Neural crest cell (in vitro differentiated cells): ENCODE measurements at places on chromosomes 1 and 21.
A peak's percentile ranks its signal among the peaks of the same experiment; 100 is the strongest.

- peaks cover 4% of the 10 kb centered on the region for H3K27me3 ChIP-seq
- H3K4me3 ChIP-seq: no peak overlapping the region
- H3K36me3 ChIP-seq: no peaks in the 10 kb centered on the region
Observed at GRCh38 chr1:246320286-246320685, 186.8 kb downstream of the SMYD3 start.

DNA sequence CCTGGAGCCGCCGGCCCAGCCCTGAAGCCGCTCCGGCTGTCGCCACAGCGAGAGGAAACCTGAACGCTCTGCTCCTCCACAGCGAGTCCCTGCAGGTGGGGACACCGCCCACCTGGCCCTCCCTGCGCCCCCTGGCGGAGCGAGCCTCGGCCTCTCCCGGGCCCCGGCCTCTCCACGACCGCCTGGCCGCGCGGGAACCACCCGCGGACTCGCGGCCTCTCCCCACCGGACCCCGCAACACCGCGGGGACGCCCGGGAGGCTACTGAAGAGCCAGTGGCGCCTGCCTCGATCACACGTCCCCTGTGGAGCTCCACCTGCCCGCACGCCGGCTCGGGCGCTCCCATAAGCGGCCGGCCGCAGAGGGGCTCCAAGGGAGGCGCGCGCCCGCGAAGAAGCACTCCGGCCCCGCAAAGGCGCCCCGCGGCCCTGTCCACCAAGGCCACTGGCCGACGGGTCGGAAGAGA, 109.6 kb downstream of the KCNN3 start:
- H3K4me3 ChIP-seq: no peak overlapping the region
- H3K36me3 ChIP-seq: no peaks in the 10 kb centered on the region
- peaks cover 70% of the 10 kb centered on the region for H3K27me3 ChIP-seq
- peak; percentile 68 for DNase-seq
- peaks cover 5% of the 10 kb centered on the region for H3K4me1 ChIP-seq

DNA sequence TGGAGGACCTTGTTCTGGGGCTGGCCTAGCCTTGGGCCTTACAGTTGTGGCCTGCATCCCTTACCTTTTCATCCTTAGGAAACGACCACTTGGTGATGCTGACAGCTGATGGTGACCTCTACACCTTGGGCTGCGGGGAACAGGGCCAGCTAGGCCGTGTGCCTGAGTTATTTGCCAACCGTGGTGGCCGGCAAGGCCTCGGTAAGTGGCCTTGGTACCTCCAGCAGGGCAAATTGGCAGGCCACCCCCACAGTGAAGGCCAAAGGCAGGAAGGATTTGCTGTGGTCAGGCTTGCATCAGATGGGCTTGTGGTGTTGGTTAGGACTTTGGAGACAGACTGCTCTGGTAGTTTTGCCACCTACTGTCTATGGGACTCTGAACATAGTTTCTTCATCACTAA, 17.7 kb upstream of the TRNAU1AP start:
- H3K4me1 ChIP-seq: no peaks in the 10 kb centered on the region
- peaks cover 10% of the 10 kb centered on the region for H3K36me3 ChIP-seq
- DNase-seq: no peak
- no peaks in the 10 kb centered on the region for H3K27me3 ChIP-seq

DNA sequence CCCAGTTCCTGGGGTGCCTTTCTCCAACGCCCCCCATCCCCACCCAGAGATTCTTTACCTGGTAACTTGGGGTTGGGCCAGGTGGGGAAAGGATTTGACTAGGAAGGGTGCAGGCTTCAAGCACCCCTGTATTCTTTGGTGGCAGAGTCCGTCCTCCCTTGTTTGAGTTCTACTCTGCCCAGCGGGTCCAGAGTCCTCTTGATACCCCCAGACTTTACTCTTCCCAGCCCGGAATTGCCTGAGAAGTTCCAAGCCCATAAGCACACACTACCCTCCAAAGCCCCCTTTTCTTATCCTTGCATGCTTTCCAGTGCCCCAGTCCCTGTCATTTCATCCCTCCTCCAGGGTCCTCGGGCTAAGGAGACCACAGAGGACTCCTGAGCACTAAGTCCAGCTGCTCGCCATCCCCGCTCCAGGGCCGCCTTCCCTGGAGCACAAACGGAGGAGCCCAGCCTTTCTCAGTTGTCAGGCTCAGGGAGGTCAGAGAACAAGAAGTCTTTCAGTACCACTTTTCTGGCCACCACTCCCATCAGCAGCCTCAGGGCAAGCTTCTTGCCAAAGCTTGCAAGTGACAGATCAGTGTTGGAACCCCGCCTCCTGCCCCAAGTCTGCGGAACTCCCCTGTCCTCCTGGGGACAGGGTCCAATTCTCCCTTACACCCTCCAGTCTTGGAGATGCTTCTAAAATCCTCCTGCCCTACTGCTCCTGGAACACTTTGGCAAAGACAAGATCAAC, 12.2 kb downstream of the SLC45A3 start:
- H3K27me3 ChIP-seq: no peaks in the 10 kb centered on the region
- no peaks in the 10 kb centered on the region for H3K36me3 ChIP-seq
- peak; percentile 40 for DNase-seq
- peaks cover 74% of the 10 kb centered on the region for H3K4me1 ChIP-seq
- H3K27ac ChIP-seq: peak overlapping the region; percentile 95

- peak overlapping the region; percentile 97 for H3K4me3 ChIP-seq
- peaks cover 28% of the 10 kb centered on the region for H3K36me3 ChIP-seq
- no peaks in the 10 kb centered on the region for H3K27me3 ChIP-seq
- no peak for DNase-seq
- peaks cover 66% of the 10 kb centered on the region for H3K4me1 ChIP-seq
Observed at GRCh38 chr1:226402739-226403165, 5.1 kb downstream of the PARP1 start.

DNA sequence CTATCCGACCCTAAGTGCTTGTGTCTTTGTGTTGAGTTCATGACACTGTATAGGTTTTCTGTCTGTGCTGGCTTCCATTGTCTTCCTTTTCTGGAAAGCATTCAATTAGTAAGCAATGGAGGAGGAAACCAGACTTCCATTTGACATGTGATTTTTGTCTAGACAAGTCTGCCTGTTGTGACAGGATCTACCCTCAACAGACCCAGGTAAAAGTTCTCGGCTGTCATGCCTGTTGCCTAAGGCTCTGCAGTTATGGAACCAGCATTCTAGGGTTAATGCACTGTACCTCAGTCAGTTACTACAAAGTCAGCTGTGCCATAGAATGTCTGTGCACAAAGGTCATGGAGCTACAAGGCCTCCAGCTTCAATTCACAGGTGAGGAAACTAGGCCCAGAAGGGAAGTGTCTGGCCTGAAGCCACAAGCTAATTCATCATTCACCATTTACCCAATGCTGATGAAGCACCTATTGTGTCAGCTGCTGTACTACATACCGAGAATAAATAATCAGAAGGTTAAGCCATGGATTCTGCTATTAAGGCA, 72.3 kb downstream of the PLPP3 start:
- no peaks in the 10 kb centered on the region for H3K27me3 ChIP-seq
- H3K4me1 ChIP-seq: peaks cover 61% of the 10 kb centered on the region
- peak overlapping the region; percentile 1 for H3K27ac ChIP-seq
- peaks cover 43% of the 10 kb centered on the region for H3K36me3 ChIP-seq

DNA sequence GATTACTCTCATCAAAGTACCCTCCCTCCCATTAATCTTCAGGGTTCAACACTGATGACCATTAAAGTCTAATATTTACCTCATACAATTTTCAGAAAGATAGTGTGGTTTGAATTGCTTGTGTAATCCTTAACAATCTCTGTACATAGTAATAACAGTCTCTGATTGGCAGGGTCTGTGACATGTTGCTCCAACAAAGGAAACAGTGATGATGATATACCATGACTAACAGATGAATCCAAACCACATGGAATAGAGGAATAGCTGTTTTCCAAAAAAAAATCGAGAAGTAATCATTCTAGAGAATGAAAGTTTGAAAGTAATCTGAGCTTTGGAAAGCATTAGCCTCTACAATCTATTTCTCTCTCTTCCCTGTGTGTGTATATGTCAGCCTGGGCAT, 610.1 kb upstream of the NEGR1 start:
- no peaks in the 10 kb centered on the region for H3K36me3 ChIP-seq
- H3K27ac ChIP-seq: no peak overlapping the region
- H3K27me3 ChIP-seq: no peaks in the 10 kb centered on the region
- H3K4me1 ChIP-seq: no peaks in the 10 kb centered on the region
- DNase-seq: no peak

- H3K27ac ChIP-seq: peak overlapping the region; percentile 86
- no peaks in the 10 kb centered on the region for H3K36me3 ChIP-seq
- no peaks in the 10 kb centered on the region for H3K27me3 ChIP-seq
- peak overlapping the region; percentile 89 for H3K4me3 ChIP-seq
Observed at GRCh38 chr1:118184739-118185083, 317 bp downstream of the SPAG17 start.

GRCh38 chr1:7869136-7869920, 16.5 kb upstream of the UTS2 start:
- peaks cover 4% of the 10 kb centered on the region for H3K4me1 ChIP-seq
- no peaks in the 10 kb centered on the region for H3K36me3 ChIP-seq
- H3K27me3 ChIP-seq: no peaks in the 10 kb centered on the region
- DNase-seq: no peak
- no peak overlapping the region for H3K27ac ChIP-seq

GRCh38 chr21:25330266-25330665, 277.0 kb downstream of the MRPL39 start:
- no peak overlapping the region for H3K27ac ChIP-seq
- H3K36me3 ChIP-seq: no peaks in the 10 kb centered on the region
- no peak overlapping the region for H3K4me3 ChIP-seq
- no peaks in the 10 kb centered on the region for H3K27me3 ChIP-seq
- no peaks in the 10 kb centered on the region for H3K4me1 ChIP-seq
